ENCODE measurements at places on chromosomes 4 and X.
A peak's percentile ranks its signal among the peaks of the same experiment; 100 is the strongest.

DNA sequence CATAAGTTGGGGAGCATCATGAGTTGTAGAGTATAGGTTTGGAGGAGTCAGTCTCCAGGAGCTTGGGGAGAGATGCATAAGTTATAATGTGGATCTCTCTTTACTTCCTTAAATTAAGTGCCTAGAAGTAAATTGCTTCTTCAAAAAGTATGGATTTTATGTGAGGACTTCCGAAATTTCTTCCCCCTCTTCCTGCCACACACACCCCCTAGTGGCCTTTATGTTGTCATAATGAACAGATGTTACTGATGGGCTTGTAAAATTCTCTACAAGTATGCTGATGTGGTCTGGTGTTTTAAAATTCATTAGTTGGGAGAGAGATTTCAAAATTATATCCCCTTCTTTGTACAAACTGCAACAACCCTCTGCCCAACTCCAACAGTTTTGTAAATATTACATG, 2.3 kb upstream of the METTL14 start:
- peak; percentile 51 for DNase-seq

DNA sequence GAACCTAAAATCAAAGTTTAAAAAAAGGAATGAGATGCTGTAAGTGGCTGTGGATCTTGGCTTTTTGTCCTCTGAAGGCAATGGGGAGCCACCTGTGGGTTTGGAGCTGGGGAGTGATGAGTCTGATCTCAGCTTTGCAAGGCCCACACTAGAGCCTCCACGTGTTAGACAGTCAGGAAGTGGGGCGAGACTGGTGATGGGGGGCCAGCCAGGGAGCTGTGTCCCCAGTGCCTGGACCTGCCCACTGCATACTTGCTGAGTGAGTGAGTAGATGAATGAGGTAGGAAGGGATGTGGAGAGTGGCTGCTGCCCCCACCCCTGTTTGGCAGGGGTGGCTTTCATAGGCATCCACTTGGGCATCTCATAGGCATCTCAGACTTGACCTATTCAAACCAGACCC, 84.0 kb downstream of the NHSL2 start:
- no peak for DNase-seq

- no peak for DNase-seq
Measured at GRCh38 chr4:6408263-6408662, 64.2 kb downstream of the PPP2R2C start.

- DNase-seq: peak; percentile 47
Measured at GRCh38 chr4:119124352-119124751, 11.3 kb upstream of the MYOZ2 start.

DNA sequence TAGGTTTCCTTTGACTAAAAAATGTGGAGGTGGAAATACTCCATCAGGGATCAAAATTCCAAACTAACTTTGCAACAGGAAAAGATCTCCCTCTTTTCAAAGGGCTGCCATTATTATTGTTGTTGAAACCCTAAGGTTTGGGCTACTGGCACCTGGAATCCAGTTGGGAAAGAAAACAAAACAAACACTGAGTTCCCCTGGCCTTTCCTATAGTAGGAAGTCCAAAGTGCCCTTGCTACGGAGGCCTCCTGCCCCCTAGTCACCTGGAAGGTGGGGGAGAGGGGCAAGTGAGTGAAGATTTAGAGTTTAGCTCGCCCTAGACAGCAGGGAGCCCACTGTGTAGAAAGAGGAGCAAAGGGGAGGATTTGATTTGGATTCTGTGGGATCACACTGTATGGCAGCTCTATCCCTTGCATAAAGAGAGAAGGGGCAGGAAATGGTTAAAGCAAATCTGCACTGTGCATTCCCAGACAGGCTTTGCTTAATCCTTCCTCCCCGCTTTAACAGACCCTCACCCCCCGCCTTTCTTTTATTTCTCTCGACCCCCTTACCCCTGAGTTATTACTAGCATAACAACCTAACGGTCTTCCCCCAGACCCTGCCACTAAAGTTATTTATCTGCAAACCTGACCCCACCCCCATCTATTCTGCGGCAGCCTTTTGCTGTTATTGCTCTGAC, 627 bp upstream of the FAT4 start:
- DNase-seq: no peak

- no peak for DNase-seq
Measured at GRCh38 chr4:110119337-110119736, 79.1 kb downstream of the ELOVL6 start.

DNA sequence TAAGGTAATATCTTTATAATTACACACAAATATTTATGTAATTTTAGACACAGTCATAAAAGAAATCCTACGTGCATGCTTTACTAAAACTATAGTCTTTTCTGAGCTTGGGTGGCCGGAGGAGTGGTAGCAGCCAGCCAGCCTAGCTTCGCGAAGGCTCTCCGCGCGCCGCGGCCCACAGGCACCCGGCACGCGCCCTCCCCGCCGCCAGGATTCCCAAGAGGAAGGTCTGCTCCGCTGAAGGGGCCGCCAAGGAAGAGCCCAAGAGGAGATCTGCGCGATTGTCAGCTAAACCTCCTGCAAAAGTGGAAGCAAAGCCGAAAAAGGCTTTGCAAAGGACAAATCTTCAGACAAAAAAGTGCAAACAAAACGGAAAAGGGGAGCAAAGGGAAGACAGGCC, 8.7 kb upstream of the PJA1 start:
- no peak for DNase-seq

DNA sequence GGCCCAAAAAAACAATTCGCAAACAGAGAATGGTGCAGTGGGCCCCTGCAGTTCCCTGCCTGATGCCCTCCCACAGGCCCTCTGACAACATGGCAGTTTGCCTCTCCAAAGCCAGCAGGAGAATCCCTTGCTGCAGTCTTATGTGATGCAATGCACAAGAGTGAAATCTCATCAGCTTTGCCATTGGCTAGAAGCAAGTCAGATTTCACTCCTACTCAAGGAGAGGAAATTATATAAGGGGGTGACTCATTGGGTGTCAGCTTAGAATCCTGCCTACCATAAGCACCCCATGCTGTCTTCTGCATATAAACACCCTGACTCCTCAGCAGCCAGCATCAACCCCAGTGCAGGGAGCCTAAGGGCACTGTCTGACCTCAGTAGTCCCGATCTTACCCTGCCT, 157.3 kb upstream of the LDB2 start:
- DNase-seq: no peak

- DNase-seq: no peak
Measured at GRCh38 chrX:141924293-141924692, 20.6 kb downstream of the MAGEC1 start.

DNA sequence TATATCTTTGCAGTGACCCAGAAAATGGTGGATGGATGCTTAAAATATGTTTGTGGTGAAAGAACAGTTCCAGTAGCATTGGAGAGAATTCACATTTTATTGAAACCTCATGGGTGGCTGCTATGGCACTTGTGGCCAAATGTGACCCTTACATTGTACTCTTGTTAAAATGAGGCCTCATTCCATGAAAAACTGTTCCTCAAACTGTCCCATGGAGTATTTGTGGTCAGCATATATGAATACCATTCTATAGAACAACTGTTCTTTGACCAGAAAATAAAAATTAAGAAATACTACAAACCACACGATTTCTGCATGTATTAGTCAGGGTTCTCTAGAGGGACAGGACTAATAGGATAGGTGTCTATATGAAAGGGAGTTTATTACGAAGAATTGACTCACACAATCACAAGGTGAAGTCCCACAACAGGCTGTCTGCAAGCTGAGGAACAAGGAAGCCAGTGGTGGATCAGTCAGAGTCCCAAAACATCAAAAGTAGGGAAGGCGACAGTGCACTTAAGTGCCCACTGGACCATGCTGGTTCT, 35.1 kb downstream of the GEMIN8 start:
- DNase-seq: no peak

DNA sequence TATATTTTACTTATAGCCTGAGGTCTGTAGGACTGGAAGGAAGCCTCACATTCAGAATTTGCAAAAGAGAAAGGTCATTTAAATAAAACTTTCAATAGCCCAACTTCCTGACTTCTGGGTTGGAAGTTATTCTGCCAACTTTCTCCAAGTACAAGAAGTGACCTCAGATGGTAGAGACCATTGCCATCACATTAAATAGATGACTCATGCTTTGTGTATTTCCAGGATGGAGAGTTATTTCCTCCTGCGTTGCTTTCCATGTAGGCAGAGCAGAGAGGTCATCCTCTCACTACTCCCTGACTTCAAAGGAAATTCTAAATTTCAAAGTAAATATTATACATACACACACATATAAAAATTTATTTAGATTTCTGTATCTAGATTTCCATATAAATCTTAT, 73.0 kb upstream of the NR3C2 start:
- no peak for DNase-seq

DNA sequence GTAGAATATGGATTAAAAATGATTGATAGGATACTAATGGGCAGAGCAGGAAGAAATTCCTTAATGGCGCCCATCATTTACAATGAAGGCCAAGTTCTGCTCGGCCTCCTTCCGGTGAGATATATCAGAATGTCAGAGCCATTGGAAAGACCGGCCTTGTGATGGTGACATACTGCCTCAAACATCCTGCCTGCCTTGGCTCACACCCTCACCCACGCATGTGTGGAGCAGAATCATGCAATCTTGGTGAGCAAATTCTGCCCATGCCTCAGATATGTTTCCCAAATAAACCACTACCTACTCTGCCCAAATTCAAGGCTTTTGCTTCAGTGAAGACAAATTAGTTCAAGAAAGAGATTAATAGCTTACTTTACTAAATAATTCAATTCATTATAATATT, 163.3 kb downstream of the MID1 start:
- peak; percentile 29 for DNase-seq

- DNase-seq: no peak
Measured at GRCh38 chr4:69833251-69833650, 26.7 kb downstream of the SULT1E1 start.

DNA sequence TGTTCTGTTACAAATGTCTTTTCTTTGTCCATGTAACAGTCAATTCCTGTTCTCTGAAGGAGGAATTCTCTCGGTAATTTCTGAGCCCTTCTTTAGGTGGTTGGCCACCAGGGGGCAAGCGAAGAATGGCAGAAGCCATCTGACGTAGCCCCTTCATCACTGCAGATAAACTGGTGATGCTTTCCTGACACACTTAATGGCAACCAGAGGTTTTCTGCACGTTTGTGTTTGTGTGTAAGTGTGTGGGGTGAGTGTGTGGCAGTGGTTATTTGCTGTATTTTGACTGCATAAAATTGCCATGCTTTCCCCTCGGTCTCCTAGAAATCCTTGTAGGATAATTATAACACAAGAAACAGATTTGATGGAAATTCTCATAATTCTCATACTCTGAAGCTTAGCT, 64.8 kb upstream of the STOX2 start:
- DNase-seq: peak; percentile 94

DNA sequence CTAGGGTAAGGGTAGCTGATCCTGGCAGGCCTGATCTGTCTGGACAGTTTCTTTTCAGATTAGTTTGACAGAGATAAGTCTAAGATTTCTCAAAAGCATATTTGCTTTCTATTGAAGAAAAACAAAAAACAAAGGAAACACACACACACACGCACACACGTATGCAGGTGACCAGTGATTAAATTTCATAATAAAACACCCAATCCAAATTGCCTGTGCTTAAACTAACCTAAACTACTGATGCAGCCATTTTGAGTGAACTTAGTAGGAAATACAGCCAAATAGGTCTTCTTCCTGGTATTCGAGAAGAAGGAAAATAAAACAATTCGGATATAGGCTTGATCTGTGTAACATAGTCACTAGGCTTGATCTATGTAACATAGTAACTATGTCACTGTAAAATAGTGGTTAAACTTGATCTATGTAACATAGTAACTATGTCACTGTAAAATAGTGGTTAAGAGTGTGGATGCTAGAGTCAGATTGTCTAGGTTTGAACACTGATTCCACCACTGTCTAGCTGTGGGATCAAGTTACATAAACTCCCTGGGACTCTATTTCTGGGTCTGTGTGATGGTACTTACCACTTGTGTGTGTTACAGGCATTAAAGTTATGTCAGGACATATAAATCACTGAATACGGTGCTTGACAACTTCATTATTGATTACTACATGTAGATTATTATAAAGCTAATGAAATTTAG, 9.8 kb upstream of the CCNG2 start:
- DNase-seq: no peak

GRCh38 chrX:150217609-150218008, 145.5 kb upstream of the MAMLD1 start:
- DNase-seq: no peak

GRCh38 chrX:40867352-40867751, 132.0 kb upstream of the MED14 start:
- peak; percentile 41 for DNase-seq

- no peak for DNase-seq
Measured at GRCh38 chrX:150438165-150438564, 75.0 kb downstream of the MAMLD1 start.

DNA sequence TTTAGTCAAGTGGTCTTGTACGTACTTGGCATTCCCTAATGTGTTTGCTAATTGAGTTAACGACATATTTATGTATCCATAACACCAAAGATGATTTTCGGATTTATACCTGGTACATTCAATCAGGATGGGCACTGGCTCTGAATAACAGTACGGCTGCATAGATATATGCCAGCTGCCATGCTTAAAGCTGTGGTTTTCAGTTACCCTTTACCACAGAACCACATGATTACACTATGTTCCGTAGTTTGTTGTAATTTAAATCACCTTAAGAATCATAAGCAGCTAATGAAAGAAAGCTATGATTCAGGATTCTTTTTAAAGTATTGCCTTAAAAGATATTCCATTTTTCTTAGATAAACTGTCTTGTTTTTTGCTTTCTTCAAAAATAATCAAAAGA, 53.6 kb downstream of the FIP1L1 start:
- no peak for DNase-seq

GRCh38 chr4:159220353-159220752, 117.5 kb downstream of the RAPGEF2 start:
- no peak for DNase-seq

DNA sequence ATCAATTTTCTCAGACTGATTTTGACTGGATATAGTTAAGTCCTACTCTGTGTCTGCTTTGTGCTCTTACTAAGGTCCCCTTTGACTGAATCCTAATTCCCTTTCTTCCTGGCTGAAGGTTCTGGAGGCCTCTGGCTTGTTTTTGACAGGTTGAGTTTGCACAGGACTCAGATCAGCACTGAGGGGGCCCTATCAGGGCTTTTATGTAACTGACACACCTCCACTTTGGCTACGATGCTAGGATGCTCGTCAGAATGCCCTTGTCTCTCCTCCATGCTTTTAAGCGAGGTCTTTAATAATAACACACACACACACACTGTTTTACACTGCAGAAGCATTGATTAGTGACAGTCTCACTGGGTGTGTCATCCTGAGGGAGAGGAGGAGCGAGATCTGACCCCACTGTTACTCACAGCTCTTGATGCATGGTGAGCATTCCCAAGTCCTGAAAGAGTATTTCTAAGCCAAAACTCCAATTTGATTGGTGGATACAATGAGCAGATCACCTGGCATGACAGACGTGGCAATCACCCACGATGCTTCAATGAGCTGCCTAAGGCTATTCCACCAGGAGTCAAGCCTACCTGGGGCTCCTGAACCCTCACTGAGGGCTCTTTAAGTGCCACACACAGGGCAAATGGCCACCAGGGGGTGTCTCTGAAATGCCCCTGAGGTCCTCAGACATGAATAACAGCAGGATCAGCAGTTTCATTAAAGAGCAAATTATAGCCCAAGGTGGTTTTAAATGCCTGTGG, 130.4 kb upstream of the CPEB2 start:
- peak; percentile 74 for DNase-seq

Measured in suppressor macrophage treated with lipopolysaccharide for 1 hour (primary cell).